Epithelial cell of proximal tubule (primary cell): ENCODE measurements at places on chromosomes 11 and 22.

- DNase-seq = no peak
Measured at GRCh38 chr11:59668188-59668949, 468 bp downstream of the PATL1 start.

GRCh38 chr11:59137190-59137589 is 5.5 kb upstream of the FAM111A start:
- DNase-seq = no peak

DNA sequence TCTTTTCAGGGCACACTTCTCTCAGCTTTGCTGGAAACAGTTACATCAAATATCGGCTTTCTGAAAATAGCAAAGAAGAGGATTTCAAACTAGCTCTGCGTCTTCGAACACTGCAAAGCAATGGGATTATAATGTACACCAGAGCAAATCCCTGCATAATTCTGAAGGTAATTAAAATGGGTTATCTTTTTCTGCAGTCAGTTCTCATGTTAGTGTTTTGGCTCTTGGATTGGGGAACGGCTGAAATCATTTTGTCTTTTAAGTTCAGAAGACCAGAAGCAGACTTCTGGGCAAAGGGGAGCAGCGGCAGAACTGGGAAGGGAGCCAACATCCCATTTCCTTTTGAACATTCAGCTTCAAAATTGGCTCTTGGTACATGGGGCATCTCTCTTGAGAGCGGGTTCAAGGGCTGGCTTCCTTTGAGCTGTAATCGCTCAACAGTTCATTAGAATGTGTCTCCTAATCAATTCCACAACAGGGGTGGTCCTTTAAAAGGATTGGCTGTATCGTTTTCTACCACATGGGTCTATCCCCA is 110.2 kb upstream of the MTNR1B start:
- DNase-seq = no peak

DNA sequence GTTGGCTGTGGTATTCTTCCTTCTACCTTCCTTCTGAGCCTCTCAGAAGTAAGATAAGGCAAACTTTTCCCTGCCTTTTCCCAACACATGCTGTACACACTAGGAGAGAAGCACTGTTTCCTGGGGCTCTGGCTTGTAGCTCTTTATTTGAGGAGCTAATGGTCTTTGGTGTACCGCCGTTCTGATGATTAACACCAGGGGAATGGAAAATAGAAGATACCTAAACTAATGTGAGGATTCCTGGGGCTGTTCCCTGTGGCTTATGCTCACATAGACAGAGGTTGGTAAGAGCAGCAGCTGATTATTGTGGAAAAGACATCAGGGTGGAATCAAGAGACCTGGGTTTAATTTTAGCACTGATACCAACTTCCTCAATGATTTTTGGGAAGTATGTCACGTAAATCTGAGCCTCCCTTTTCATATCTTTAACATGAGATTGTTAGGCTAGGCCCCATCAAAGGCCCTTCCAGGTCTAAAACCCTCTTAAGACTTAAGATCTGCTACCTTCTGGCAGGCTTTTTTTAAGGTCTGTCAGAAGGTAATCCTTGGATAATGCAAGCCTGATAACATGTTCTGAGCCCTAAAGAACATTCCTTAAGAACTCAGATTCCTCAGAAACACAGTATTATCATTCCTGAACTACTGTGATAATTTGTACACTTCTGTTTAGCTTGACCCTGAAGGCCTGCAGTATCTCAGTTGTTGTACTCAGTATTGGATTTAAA is 24.8 kb upstream of the RCE1 start:
- no peak for DNase-seq

DNA sequence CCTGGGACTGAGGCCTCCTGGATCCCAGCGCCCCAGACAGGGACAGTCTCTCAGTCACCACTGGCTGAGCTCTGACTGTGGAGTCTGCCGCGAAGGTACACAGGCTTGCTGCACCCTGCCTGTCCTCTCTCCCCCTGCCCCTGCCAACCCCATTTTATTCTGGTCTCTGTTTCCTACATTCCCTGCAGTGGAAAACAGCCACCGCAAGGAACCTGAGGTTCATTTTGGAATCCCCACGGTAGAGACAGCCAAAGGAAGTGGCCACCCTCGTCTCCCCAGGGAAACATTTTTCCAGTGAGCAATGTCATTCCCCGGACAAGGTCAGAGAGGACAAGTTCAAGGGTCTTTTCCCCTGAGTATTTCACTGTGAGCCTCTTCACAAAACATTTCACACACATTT is 56.6 kb downstream of the FBXO7 start:
- no peak for DNase-seq

- DNase-seq = no peak
Measured at GRCh38 chr11:12402691-12403120, 25.3 kb downstream of the PARVA start.

DNA sequence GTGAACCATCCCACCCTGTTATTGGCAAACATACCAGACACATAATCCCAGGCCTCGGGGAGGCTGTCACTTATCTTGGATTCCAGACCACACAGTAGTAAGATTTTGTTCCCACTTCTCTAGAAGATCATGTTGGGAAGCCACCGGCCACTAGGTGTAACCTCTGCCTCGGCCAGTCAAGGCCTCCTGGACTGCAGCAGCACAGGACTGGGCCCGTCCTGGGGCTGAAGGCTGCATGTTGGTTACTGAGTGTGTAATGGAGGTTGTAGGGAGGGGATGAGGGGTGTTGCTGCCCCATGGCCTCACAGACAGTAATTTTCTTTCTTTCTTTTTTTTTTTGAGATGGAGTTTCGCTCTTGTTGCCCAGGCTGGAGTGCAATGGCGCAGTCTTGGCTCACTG is 92.4 kb upstream of the SYT13 start:
- no peak for DNase-seq
